ENCODE measurements at places on chromosomes 11 and 22.
A peak's percentile ranks its signal among the peaks of the same experiment; 100 is the strongest.

- DNase-seq = no peak
Observed at GRCh38 chr11:64868904-64869570, 9.4 kb downstream of the EHD1 start.

- no peak for DNase-seq
Observed at GRCh38 chr11:57306161-57306876, 18.4 kb downstream of the TNKS1BP1 start.

- DNase-seq = peak; percentile 89
Observed at GRCh38 chr11:121655537-121656327, 203.0 kb upstream of the SORL1-AS1 start.

DNA sequence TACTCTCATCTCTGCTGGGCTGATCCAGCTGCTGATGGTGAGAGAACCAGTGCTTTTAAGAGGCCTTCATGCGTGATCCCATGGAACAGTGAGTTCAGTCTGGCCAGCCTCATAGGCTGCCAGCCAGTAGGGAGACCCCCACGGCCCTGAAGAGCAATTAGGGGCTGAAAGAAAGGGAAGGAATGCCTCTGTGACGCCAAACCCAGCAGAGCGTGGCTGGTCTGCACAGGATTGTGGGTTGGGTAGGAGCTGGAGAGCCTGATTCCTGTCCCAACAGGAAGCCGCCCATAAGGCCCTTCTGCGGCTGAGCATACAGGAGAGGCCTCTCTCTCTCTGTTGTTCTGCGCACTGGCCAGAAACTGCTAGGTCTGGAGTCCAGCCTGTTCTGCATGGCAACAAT, 181.5 kb upstream of the E2F8 start:
- no peak for DNase-seq

DNA sequence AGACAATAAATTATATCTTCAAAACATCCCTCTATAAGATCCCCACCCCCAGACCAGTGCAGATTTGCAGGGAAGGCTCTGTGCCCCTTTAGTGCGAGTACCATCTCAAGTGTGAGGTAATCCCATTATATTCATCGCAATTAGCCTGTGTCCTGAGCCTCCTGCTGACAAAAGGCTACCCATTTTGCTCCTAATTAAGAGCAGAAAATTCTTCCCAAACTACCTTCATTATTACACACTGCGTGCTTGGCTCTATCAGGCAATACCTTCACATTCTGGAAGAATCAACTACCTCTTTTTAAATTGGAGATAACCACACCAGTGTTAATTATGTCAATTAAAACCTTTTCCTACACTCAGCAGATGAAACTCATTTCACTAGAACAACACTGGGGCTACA, 1133.4 kb upstream of the CCDC90B start:
- no peak for DNase-seq

GRCh38 chr11:93659841-93660240, 1.6 kb upstream of the CEP295 start:
- no peak for DNase-seq

DNA sequence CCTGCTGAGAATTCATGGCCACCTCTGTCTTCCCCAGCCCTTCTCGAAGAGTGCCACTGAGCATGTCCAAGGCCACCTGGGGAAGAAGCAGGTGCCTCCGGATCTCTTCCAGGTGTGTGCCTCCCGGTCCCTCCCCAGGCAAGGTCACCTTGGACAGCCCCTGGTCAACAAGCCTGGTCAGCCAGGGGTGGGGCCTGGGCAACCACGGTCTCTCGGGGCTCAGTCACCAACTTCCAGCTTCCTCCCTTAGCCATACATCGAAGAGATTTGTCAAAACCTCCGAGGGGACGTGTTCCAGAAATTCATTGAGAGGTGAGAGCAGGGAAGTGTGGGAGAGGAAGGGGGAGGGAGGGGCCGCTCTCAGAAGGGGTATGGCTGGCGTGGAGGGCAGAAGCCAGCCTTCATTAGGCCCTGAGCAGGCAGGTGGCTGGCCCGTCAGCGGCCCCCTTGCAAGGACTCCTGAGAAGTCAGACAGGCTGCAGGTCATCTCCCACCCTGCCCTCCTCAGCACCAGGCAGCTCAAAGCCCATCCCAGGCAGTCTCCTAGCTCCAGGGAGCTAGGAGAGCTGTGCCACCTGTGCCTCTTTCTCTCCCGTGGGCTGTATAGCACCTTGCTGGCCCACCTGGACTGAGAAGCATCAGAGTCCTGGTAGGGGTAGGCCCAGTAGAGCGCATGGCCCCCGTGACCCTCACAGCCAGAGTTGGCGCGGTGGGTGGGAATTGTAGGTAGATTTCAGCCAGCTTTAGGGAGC, 9.3 kb upstream of the ANKRD13D start:
- no peak for DNase-seq

DNA sequence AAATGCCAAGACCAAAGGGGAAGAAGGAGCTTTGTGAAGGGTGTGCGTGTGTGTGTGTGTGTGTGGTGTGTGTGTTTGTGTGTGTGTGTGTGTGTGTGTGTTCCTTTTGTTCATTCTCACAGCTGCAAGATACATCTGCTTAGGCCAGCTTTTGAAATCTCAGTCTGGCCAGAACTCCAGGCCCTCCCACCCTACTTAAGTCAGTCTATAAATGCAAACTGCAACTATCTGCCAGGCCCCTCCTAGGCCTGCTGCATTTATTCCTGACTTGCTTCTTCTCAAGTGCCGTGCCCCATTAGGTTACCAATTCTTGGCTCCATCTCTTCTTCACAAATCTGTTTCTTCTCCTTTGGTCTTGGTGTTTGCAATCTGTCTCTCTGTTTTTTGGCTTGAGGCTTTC, 21.6 kb upstream of the RIC3 start:
- DNase-seq = no peak

DNA sequence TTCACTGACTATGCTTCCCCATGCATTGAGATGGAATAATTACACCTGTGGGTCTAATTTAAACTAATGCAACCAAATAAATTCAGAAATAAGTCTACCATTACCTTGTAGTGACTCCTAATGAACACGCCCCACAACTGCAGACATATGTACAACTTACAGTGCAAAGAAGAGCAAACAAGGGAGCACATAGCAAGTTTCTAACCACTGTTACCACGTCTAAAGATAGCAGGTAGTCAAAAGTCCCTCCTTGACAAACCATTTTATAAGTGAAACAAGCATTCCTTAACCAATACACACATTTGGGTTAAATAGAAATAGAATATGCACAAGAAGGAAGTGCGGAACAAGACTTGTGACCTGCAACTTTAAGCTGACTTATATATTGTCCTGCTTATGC, 20.6 kb downstream of the PHF21A start:
- DNase-seq = no peak

DNA sequence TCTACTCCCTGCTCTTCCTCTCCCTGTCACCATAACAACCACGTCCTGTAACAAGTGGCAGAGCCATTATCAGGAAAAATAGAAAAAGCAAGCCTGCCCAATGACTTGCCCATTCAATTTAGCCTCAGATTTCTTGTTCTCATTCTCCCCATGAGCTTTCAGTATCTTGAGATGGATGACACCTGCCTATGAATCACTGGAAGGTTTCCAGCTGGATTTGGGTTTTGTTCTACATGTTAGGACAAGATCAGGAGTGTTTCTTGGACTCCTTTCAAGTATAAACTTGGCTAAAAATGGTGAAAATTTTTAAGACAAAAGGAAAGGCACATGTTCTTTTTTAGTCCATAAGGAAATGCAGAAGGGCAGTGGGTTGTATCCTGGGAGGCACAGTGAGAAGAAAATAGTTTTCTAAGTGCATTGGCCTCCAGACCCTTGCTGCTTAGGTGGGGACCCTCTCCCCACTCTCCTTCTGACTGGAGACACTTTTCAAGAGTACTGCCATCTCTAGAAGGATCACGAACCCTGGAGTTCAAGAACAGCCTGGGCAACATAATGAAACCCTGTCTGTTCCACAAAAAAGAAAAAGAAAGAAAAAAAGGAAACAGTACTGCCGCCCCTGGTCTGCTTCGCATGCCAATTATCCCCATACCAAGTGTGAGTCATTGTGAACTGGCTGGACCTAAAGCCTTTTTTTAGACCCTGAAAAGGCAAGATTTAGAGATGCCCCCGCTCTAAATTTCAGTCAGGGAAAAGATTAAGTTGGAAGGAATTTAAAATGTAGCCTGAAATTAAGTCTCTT, 51.0 kb downstream of the MTNR1B start:
- no peak for DNase-seq

DNA sequence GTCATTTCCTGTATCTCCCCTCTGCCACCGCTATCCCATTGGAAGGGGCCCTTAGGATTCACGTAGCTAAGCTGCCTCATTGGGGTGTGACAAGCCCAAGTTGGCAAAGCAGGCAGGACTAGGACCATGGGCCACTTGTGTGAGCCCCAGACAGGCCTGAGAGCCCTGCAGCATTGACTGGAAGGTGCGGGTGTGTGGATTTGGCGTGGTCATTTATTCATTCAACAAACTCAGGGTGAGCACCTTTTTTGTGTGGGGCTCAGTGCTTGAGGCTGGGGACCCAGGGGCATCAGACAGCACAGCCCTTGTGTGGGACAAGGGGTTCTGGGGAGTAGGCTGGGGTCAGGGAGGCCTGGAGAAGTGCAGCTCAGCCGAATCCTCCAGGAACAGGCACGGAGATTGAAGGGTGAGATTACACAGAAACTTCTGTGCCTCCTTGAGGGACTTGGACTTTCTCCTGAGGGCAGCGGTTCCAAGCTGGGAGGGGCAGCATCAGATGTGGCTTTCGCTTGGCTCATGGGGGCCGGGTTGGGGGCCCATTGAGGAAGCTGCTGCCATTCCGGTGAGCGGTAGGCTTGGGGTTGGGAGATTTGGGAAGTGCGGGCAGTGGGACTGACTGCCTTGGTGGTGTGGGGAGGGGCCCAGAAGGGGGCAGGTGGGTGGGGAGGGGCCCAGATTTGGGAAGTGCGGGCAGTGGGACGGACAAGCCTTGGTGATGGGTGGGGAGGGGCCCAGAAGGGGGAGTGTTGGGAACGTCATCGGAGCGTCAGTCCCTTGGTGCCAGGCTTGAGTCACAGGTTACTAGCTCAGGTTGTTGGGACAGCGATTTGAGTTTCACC, 11.9 kb downstream of the MGAT3 start:
- no peak for DNase-seq
